ENCODE measurements at places on chromosomes 6 and 20.
A peak's percentile ranks its signal among the peaks of the same experiment; 100 is the strongest.

- DNase-seq, result no peak
Measured at GRCh38 chr6:36038120-36038876, 10.7 kb downstream of the MAPK14 start.

DNA sequence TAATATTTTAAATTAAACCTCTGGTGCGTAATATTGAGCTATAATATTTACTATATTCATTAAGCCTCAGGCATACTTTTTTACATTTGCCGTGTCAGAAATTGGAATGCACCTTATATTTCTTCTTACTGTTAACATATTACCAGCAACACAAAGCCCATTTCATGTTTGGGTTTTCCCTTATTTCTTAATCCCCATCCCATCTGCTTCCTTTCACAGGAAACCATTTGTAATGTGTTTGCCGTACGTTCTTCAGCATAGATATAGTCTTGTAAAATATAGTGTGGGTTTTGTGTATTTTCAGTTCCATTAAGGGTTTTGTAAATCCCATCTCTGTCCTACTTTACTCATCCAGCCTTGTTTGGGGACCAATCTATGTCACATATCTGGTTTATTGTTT lies 6.5 kb downstream of the EYS start:
- DNase-seq, result no peak

- no peak for DNase-seq
Measured at GRCh38 chr20:19070681-19071445, 141.6 kb upstream of the SLC24A3 start.

- DNase-seq, result peak; percentile 9
Measured at GRCh38 chr6:153976921-153977693, 61.9 kb upstream of the OPRM1 start.

DNA sequence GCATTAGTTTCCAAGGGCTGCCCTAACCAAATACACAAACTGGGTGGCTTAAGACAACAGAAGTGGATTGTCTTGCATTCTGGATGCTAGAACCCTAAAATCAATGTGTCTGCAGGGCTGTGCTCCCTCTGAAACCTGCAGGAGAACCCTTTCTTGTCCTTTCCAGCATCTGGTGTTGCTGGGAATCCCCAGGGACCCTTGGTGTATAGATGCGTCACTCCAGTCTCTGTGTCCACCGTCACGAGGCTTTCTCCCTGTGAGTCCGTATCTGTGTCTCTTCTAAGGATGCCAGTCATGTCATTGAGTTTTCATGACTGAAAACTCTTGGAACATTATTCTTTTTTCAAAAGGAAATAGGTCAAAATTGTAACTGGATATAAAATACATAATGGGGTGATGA lies 142.9 kb downstream of the RNASET2 start:
- DNase-seq, result no peak

DNA sequence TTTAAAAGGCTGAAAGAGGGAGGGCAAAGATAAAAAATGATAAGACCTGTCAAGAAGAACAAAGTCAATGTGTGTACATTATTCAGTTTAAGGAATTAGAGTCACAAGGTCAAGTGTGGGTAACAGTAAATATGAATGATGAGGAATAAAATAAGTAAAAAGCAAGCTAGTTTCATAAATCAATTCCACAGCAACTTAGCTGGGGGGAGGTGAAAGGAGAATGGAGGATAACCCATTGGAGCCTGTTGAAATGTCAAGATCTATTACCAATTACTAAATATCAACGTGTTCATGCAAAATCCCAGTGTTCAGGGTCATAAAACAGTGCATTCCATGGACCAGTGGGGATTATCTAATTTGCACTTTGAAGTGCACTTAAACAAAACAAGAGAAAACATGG lies 242.9 kb downstream of the TBX18 start:
- no peak for DNase-seq

DNA sequence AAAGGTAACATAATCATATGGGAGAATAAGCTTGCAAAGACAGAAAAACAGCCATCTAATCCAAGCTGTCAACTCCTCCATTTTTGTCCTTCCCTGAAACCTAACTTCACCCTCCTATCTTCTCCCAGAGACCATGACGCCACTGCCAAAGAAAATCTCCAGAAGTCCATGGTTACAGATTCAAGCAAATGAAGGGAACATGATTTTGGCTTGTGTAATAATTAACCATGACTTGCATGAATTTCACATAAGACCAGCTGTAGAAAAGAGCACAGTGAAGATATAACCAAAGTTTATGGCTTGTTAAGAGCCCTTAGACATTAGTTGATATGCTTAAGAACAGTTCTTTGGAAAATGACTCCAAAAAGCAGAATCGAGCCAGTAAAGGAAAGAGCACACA lies 342.1 kb upstream of the NRSN1 start:
- DNase-seq, result no peak

- DNase-seq, result no peak
Measured at GRCh38 chr20:9467995-9468394, 46.4 kb upstream of the LAMP5 start.

- DNase-seq, result no peak
Measured at GRCh38 chr6:15270402-15270801, 24.5 kb downstream of the JARID2 start.

- no peak for DNase-seq
Measured at GRCh38 chr20:4726710-4727397, 5.1 kb downstream of the PRND start.

DNA sequence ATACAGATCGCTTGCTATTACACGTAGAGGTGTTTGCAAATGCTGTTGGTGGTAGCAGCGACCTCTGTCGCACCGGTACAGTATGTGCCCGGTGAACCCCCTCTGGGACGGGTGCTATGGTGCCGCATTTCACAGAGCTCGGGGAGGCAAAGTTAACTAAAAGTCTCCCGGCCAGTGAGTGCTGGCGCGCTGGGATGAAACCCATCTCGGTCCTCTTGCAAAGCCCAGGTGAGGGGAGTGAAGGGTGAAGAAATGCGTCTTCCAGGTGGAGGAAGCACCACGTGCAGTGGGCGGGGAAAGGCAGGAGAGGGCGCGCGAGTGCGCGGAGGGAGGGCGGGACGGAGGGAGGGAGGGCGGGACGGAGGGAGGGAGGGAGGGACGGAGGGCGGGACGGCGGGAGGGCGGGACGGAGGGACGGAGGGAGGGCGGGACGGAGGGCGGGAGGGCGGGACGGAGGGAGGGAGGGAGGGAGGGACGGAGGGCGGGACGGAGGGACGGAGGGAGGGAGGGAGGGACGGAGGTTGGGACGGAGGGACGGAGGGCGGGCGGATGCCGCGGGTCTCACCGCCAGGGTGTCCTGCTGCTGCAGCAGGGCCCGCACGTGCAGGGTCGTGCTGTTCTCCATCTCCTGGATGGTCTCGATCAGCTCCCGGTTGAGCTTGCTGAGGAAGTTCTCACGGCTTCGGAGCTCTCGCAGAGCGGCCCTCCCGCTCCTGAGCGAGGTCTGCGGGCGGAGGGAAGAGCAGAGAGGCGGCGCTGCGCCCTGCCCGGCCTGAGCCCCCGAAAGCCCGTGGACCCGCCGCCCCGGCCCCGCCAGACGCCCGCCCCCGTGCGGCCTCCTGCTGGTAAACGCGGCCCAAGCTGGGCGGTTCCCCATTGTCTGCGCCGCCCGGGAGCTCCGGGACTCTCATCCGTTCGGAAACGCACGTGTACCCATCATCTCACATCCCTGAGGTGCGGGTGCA lies 11.7 kb downstream of the C20orf96 start:
- DNase-seq, result no peak

- no peak for DNase-seq
Measured at GRCh38 chr6:159130846-159131245, 38.4 kb upstream of the FNDC1 start.

GRCh38 chr6:17705778-17706579 lies 746 bp downstream of the NUP153 start:
- DNase-seq, result no peak

DNA sequence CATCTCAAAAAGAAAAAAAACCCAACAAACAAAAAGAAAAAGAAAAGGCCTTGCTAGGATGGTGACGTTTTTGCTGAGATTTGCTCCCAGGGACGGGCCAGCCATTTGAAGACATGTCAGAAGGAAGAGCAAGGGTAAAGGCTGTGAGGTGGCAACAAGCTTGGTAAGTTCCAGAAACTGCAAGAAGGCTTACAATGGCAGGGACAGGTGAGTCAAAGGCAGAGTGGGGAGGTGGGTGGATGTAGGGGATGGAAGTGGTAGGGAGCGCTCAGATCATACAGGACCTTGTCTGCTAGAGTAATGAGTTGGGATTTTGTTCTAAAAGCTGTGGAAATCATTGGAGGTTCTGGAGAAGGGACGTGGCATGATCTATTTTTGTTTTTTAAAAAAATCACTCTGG lies 4.3 kb downstream of the KIF3B start:
- DNase-seq, result no peak

DNA sequence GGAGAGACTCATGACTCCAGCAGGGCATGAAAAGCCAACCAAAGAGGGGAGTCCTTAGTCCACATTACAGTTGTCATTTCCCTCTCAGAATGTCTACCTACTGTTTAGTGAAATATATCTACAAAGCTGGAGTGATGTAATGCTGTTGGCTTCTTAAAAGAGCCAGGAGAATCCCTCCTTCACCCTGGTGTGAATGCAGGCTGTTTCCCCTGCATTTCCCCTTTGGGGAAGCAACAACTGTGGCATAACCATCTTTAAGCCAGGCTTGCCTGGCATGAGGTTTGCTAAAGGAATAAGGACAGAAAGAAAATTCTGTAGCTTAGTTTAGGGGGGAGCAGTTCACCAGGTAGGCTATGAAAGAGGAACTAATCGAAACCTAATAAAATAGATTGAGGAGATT lies 129.5 kb downstream of the CRYBG1 start:
- no peak for DNase-seq

DNA sequence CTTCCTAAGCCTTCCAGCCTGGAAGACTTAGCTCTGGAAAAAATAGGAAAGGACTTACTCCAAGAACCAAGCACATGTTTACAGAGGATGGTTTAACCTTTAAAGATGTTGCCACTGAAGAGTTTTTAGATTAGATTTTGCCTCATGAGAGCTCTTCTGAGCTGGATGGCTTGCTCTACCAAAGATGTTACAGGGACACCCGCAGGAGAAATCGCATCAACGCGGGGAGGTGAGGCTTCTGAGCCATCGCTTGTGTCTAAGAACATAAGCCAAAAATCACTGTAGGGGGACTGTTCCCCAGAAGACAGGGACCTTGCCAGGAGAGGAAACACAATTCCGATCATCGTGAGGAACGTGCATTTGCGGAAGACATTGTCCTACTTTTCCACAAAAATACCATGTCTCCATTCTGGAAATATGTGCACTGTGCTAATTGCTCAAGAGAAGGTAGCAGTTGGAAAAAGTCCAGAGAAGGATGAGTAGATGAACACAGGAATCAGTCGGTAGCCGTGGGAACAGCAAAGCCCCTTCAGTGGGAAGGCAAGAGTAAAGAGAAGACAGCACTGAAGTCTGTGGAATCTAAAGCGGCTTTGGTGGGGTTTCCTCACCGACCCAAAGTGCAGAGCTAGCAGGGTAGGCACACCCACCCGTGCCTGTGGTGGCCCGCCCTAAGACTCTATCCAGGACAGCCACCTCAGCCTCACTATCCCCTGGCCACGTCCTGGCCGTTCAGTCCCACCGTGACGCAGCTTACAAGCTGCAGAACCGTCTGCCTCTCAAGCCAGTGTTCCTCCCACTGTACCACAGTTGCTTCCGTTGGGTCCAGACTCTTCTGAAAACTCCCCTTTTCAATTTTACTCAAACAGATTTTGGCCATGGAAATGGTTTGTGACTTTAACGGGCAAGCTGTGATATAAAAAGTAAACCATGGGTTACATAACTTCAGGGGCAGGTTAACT lies 334.8 kb downstream of the NRN1 start:
- no peak for DNase-seq

GRCh38 chr6:65231616-65232015 lies 475.4 kb downstream of the EYS start:
- DNase-seq, result no peak

GRCh38 chr6:35082046-35082732 lies 59.0 kb downstream of the TCP11 start:
- DNase-seq, result no peak

GRCh38 chr6:36547646-36548400 lies 544 bp upstream of the STK38 start:
- DNase-seq, result no peak

DNA sequence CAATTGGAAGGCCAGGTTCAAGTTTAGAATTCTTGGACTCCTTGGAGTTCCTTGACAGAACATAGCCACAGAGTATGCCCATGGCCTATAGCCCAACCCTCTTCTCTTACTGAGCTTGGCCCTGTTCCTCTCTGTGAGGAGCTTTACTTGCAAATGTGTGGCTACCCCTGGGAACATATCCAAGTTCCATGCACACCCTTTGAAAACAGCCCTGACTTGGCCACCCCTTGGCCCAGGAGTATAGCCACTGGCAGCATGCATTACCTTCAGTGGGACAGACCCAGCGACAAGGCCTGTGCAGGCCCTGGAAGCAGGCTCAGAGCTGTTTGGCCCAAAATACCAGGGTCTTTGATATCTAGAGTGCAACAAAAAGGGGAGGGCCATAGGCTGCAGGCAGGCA lies 19.5 kb upstream of the MAS1 start:
- no peak for DNase-seq

GRCh38 chr20:41938353-41938752 lies 320.2 kb upstream of the CHD6 start:
- no peak for DNase-seq

- DNase-seq, result peak; percentile 14
Measured at GRCh38 chr20:49186535-49187329, 1.4 kb downstream of the STAU1 start.

DNA sequence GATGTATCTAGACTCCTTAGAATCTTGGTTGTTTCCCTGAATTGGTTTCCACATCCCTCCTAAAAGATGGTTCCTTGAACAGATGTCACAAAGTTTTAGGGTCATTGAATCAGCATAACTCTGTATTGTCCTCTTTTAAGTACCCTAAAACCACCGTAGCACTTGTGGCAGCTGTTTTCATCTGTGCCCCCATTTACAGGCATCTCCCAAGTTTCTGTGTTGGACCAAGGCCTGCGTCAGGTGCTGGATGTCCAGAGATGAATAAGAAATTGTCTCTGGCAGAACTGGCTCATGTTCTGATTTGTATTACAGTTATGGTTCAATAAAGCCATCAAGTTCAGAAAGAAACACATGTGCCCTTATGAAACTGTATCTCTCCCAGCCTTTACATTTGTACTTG lies 48.3 kb downstream of the CTNNBL1 start:
- DNase-seq, result no peak

- no peak for DNase-seq
Measured at GRCh38 chr6:80502871-80503270, 396.4 kb downstream of the BCKDHB start.

- DNase-seq, result peak; percentile 70
Measured at GRCh38 chr20:32470025-32470861, 112.1 kb downstream of the ASXL1 start.

DNA sequence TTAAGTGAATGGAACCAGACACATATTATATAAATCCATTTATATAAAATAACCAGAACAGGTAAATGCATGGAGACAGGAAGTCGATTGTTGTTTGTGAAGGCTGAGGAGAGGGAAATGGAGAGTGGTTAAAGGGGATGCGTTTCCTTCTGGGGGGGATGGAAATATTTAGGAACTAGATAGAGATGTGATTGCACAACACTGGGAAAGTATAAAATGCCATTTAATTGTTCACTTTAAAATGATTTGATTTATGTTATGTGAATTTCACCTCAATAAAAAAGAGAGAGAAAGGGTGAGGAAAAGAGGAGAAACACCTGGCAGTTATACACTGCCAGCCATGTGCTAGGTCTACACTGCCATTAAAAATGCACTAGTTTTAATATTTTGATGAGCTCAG lies 312.6 kb downstream of the CD83 start:
- no peak for DNase-seq
